ENCODE measurements at places on chromosomes 16 and 17.

- no peak for DNase-seq
Observed at GRCh38 chr16:3192476-3193019, 4.5 kb downstream of the OR1F1 start.

GRCh38 chr17:58360296-58361063 lies 8.5 kb upstream of the SUPT4H1 start:
- no peak for DNase-seq

- DNase-seq, result no peak
Observed at GRCh38 chr17:82876602-82877379, 37.0 kb upstream of the ZNF750 start.

DNA sequence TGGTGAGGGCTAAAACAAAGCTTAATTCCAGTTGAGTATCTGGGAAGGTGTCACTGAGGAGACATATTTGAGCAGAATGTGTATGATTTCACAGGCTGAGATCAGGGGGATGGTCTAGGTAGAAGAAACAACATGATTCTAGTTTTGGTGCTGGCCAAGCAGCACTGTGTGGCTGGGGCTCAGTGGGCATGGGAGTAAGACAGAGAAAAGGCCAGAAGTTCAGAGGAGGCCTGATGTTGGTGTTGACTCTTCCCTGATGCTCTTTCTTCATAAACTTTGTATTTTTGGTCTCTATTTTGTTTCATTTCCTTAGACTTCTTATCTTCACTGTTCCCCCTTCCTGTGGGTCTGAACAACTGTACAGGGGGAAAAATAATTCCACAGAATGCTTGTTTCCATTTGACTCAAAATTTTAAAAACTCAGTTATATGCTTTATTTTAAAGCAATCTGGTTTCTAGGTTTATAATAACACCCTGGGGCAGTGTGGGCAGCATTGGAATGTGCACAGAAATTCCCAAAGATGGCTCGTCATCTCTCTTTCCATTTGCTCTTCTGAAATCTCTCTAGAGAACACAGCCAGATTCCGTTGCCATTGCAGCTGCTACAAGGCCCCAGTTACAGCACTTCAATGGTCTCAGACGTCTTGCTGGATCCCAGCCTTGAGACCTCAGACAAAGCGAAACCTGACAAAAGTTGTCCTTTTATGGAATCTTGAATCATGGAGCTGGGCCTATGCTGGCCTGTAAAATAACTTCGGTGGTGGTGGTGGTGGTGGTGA lies 68.3 kb downstream of the SNX11 start:
- DNase-seq, result no peak

- no peak for DNase-seq
Observed at GRCh38 chr17:7435676-7436555, 681 bp downstream of the TMEM102 start.

- DNase-seq, result no peak
Observed at GRCh38 chr16:11743308-11744074, 834 bp upstream of the TXNDC11 start.

GRCh38 chr16:72989579-72990551 lies 58.1 kb downstream of the ZFHX3 start:
- DNase-seq, result no peak

DNA sequence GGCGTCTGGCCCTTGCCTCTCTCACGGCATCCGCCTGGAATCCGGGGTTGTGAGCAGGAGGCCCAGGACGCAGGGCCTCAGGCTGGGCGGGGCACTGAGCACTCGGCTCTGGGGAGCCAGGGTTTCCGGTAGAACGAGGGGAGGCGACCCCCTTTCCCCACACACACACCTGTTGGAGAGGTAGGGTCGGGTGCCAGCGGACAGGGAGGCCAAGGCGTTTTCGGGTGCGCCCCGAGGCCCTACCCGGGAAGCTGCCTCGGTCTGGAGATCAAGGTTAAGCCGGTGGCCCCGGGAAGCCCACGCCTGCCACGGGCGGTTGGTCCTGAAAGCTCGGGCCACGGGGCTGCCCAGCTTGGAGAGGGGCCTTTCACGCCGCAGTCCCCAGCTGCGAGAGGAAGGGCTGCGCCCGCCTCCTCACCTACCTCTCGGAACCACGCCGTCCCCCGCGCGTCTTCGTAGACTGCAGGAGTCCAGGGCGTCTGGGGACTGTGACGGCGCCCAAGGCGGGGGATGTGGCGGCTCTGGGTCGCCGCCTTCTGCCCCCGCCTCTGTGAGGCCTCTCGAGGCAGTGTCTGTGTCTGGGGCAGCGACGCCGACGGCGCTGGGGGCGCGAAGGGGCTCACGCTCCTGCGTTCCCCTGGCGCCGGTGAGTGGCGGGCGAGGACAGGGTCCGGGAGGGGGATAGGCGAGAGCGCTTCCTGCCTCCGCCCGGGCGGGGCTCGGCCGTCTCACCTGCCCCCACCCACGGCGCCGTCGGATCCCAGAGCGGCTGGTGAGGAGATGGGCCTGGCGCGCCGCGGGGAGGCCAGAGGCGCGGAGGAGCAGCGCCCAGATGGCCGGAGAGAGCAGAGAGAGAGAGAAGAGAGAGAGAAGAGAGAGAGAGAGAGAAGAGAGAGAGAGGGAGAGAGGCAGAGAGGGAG lies 20.3 kb upstream of the HOXB9 start:
- DNase-seq, result no peak

DNA sequence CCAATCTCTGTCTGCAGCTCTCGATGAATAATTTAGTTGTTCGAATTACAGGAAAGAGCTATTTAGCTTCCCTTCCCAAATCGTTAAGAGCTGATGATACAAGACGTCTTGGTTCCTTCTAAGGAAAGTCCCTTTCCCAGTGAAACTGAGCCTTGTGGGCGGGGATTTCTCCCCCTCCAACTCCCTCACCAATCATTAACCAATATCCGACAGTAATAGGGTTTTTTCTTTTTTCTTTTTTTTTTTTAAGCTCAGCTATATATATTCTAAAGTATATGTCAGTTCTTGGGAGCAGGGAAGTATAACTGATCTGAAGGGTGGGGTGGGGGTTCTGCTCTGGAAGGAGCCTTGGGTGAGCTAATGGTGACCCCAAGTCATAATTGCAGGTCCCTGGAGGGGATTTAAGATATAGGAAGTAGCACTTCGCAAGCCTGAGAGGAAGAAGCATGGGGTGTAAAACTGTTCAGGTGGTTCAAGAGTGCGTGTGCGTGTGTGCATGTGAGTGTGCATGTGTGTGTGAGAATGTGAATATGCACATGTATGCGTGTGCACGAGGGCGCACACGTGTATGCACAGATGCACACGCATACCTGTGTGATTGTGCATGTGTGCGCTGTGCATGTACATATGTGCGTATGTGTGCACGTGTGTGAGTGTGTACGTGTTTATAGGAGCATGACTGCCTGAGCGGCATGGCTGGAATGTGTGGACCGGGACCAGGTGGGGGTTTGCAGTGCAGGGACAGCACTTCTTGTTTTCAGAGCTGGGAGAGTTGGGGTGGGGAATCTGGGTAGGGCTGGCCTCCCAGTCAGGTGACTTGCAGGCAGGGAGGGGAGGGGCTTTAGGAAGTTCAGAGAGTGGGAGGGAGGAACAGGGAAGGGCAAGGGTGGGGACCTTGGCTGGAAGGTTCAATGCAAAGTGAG lies 42.7 kb downstream of the SOCS3 start:
- DNase-seq, result no peak

DNA sequence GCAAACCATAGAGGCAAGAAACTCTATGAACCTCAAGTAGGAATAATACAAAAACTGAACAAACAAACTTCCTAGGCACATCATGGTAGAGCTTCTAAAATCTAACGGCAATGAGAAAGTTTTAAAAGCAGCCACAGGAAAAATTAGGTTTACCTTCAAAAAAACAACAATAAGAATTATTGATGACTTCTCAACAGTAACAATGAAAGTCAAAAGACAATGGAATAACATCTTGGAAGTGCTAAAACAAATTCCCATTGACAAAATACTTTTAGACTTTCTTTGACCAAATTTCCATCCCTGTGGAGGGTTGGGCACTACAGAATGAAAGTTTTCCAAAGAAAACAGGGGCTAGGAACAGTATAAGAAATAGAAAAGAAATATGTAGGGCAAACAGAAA lies 222.9 kb upstream of the ERCC4 start:
- DNase-seq, result no peak

DNA sequence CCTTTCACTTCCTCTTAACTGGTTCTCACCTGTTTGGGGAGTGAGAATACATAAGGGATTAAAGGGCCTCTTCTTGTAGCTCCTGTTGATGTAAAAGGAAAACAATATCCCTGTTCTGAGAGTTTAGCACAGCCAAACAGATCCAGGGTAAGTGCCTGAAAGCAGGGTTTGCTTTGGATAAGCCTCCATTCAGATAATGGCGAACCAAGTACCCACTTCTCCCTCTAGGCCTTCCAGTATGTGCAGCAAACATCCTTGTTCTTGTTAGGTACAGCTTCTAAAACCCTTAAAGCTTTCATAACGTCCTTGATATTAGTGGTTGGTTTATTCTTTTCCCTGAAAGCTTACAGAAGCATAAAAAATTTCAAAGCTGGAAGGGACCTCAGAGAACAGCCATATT lies 130.6 kb upstream of the DNAH9 start:
- no peak for DNase-seq

DNA sequence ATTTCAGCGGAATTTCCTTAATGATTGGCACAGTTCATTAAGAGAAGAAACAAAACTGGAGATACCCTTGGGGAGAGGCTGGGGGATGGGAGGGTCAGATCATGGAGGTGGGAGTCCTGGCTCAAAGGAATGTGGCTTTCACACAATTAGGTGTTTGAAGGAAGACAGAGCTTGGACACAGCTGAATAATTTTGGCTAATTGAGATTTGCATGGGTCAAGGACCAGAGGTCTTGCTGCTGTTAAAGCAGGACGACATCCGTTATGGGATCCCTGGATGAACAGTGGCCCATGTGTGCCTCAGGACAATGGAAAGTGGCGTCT lies 160.3 kb downstream of the HS3ST3B1 start:
- DNase-seq, result no peak

- DNase-seq, result no peak
Observed at GRCh38 chr16:51129105-51129504, 22.0 kb downstream of the SALL1 start.

GRCh38 chr17:15261258-15261801 lies 3.8 kb downstream of the PMP22 start:
- no peak for DNase-seq

- no peak for DNase-seq
Observed at GRCh38 chr16:70715055-70715858, 29.4 kb upstream of the MTSS2 start.

DNA sequence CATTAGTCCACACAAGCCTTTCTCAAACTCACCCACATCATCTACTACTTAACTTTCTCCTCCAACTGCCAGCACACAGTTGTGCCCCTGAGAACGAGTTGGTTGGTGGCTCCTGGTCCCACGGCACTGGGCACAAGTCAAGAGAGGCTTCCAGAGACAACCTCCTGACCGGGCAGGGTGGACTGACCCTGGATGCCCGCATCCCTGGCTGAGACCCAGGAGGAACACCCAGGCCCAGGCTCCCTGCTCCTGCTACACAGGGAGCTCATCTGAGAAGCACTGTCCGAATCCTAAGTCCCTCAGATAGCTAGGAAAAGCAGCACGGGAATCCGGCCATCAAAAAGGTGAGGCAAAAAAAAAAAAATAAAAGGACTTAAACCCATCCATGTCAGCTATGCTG lies 29.0 kb downstream of the WDR45B start:
- no peak for DNase-seq

- no peak for DNase-seq
Observed at GRCh38 chr17:4023220-4023619, 59.0 kb upstream of the ATP2A3 start.

DNA sequence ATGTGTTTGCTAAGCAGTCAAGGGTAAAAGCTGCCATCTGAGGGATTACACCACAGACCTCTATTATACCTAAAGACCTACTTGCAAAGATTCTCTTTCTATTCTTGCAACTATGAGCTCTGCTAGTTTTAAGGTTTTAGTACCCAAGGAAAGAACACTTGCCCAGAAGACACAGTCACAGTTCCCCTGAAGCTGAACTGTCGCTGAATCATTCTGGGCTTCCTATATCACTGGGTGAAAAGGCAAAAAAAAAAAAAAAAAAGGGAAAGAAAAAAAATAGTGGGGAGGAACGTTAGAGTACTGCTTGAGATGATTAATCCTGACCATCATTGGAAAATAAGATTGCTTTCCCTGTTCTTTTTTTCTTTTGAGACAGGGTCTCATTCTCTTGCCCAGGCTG lies 37.9 kb downstream of the LYRM1 start:
- DNase-seq, result no peak

GRCh38 chr16:27550582-27550920 lies 607 bp downstream of the KATNIP start:
- DNase-seq, result no peak

- no peak for DNase-seq
Observed at GRCh38 chr17:16432017-16432416, 16.6 kb downstream of the TRPV2 start.

DNA sequence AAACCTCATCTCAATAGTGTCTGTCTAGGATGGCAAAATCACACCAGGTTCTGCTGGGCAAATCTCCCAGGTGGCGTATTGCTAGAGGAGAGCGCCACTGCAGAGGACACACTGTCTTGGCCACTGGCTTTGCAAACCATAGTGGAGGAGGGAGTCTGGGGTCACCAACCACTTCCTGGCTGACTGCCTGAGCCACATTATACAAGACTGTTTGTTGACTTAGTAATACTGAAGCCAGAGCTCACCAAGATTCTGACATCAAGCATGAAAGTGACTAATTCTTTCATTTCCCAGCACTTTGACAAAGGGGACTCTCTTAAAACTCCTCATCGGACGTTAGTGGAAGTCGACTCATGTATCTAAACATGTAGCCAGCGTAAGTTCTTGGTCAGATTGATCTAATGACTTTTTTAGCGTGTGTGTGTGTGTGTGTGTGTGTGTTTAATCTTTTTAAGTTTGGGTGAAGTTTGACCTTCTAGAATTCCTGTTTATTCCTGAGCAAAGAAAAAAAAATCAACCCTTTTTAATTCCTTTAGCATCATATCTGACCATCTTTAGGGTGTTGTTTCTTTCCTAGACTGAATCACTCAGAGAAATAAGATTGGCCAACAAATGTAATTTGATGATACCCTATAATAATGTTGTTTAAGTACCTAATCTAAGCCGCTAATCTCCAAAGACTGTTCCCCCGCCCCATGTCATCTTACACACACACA lies 13.7 kb downstream of the PITPNC1 start:
- no peak for DNase-seq

DNA sequence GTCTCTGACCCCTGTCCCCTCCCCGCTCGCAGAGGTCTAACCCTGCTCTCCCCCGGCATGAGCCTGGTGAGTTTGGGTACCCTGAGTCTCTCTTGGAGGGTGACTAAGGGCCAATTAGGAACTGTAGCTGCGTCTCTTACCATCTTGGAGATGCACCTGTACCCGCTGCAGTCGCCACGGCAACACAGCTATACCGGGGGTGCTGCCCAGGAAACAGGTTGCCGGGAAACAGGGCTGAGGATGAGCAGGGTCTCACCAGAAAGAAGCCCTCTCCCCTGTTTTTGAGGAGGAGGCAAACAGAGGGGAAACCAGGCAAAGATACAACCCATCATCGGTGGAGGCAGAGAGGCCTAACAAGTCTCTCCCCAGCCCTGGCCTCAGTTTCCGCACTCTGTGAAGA lies 140.2 kb downstream of the TMEM132E start:
- DNase-seq, result no peak

GRCh38 chr17:31510308-31511194 lies 119.1 kb downstream of the RAB11FIP4 start:
- no peak for DNase-seq

Data from stimulated activated CD8-positive, alpha-beta memory T cell treated with anti-CD3 and anti-CD28 coated beads, Interleukin-4, amount 100 ng/mL, for 1 hour (primary cell).